ENCODE measurements at places on chromosomes 11 and 22.

DNA sequence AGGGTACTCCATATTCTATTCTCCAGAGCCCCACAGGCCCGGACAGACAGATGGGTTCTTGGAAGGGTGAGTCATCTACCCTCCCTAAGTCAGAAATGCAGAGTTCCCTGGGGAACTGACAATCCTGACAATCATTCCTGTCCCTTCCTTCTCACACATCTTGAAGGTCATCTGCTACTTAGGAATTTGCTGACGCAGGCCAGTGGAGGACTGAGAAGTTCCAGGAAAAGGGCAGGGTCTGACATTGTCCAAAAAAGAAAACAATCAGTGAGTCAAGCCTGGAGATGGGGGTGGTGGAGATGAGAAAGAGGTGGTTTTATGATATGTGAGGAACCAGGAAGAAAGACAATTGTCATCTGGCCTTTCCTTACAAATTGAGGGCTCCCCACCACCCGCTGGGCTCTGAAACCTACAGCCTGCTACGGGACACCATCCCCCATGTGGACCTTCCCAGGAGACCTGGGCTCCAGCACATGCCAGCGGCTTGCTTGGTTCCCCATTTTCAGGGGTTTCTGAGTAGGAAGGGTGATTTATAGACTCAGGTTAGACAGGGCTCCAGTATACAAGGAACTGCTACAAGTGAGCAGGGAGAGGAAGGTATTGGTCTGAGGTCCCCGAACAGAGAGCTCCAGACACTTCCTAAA, 12.9 kb downstream of the CD59 start:
- H3K4me1 ChIP-seq, result peaks cover 48% of the 10 kb centered on the region
- no peak overlapping the region for H3K27ac ChIP-seq
- no peaks in the 10 kb centered on the region for H3K27me3 ChIP-seq
- H3K36me3 ChIP-seq, result peaks cover 24% of the 10 kb centered on the region
- DNase-seq, result peak; percentile 79

DNA sequence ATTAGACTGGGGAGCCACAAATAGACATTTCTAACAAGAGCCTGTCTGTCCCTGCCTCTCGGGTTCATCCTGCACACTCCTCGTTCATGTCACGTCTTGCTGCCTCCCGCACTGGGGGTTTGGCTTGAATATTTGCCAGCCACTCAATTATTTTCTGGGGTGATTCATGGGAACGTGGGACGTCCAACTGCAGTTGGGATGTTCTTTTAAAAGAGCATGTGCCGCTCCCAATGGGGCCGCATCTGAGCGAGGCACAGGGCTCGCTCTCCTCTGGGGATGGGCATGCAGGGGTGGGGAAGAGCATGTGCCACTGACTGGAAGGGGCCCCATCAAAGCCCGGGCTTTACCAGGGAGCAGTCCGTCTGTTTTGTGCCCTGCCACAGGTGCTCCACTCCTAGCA, 43.4 kb downstream of the PARVG start:
- H3K4me3 ChIP-seq, result no peak overlapping the region
- no peak overlapping the region for H3K27ac ChIP-seq
- H3K4me1 ChIP-seq, result no peaks in the 10 kb centered on the region
- no peaks in the 10 kb centered on the region for H3K36me3 ChIP-seq

DNA sequence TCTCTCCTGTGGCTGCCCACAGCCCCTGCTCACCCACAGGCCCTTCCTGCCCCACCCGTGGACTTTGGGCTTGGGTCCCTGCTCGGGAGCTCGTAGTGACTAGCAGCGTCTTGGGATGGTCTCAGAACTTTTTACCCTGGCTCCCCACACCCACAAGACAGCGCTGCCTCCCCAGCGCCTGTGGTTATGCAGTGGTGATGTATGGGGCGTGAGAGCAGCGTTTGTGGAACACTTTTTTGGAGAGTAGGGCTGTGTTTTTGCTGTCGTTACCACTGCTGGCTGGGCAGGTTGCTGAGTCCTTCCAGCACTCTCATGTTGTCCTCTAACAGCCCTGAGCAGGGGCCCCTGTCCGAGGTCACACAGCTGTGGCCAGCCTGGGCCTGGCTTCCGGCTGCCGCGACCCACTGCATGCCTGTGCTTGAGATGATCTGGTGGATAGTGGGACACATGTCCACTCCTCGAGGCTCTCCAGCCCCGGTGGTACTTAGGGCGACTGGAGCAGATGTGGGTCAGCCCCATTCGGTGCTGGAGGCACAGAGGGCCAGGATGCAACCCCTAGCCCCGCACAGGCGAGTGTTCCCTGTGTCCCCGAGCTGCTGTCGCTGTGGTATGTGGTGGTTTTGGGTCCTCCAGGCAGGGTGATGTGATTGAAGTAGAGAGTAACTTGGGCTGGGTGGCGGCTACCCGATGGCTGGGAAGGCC, 7.1 kb upstream of the GRAMD4 start:
- H3K4me3 ChIP-seq, result no peak overlapping the region
- H3K4me1 ChIP-seq, result peaks cover 51% of the 10 kb centered on the region
- H3K36me3 ChIP-seq, result no peaks in the 10 kb centered on the region
- no peaks in the 10 kb centered on the region for H3K27me3 ChIP-seq
- peak overlapping the region; percentile 40 for H3K27ac ChIP-seq
- DNase-seq, result peak; percentile 71

- H3K27ac ChIP-seq, result no peak overlapping the region
- H3K4me1 ChIP-seq, result peaks cover 7% of the 10 kb centered on the region
- no peaks in the 10 kb centered on the region for H3K36me3 ChIP-seq
These were observed 39.6 kb downstream of the GALNT18 start for GRCh38 chr11:11582011-11582701.

GRCh38 chr22:31344578-31345330, 1.4 kb downstream of the PATZ1 start:
- H3K4me1 ChIP-seq, result peaks cover 4% of the 10 kb centered on the region
- DNase-seq, result peak; percentile 45

DNA sequence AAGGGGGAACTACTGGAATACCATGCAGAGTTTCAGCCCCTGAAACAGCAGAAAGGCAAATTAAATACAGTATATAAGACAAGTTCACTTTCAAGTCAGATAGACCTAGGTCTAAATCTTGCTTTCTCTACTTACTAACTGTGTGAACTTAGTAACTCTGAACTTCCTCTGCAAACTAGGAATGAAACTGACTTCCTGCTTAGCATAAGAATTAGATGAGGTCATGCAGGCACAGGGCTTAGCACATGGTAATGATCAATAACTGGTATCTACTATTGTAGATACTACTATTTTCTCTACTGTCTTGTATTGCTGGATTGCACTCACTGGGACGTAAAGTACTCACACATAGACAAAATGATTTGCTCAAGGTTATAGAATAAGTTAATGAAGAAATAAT, 51.5 kb upstream of the MTNR1B start:
- DNase-seq, result no peak
- no peak overlapping the region for H3K4me3 ChIP-seq
- H3K4me1 ChIP-seq, result no peaks in the 10 kb centered on the region
- no peaks in the 10 kb centered on the region for H3K27me3 ChIP-seq
- H3K27ac ChIP-seq, result no peak overlapping the region
- H3K36me3 ChIP-seq, result no peaks in the 10 kb centered on the region

- H3K27me3 ChIP-seq, result no peaks in the 10 kb centered on the region
- no peak overlapping the region for H3K27ac ChIP-seq
- no peak overlapping the region for H3K4me3 ChIP-seq
- no peaks in the 10 kb centered on the region for H3K36me3 ChIP-seq
- no peak for DNase-seq
These were observed 298.3 kb downstream of the ETS1 start for GRCh38 chr11:128289048-128289447.

GRCh38 chr11:7536100-7536499, 22.3 kb downstream of the PPFIBP2 start:
- H3K27me3 ChIP-seq, result peaks cover 3% of the 10 kb centered on the region
- H3K4me1 ChIP-seq, result no peaks in the 10 kb centered on the region
- no peak overlapping the region for H3K4me3 ChIP-seq
- no peaks in the 10 kb centered on the region for H3K36me3 ChIP-seq

DNA sequence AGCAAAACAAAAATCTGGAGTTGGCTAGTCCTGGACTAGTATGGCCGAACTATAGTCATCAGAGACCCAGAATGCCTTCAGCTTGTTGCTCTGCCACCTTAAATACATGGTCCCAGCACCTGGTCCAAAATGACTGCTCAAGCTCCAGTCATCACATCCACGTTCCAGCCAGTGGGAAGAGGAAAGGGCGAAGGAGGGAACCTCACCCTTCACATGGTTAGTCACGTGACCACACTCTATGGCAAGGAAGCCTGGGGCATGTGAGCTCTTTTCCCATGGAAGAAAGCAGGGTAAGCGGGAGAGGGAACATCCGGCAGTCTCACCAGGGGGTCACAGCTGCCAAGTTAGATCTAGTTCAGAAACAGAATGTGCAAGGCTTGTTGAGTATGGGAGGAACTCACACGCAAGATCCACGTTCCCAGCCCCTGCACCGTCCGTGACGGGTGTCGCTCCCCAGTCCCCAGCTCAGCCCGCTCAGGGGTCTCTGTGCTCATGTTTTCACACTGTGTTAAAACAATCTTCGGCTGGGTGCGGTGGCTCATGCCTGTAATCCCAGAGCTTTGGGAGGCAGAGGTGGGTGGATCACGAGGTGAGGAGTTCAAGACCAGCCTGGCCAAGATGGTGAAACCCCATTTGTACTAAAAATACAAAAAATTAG, 1.9 kb upstream of the ANO9 start:
- no peaks in the 10 kb centered on the region for H3K36me3 ChIP-seq
- no peak overlapping the region for H3K4me3 ChIP-seq
- no peak for DNase-seq
- no peak overlapping the region for H3K27ac ChIP-seq
- peaks cover 8% of the 10 kb centered on the region for H3K4me1 ChIP-seq

DNA sequence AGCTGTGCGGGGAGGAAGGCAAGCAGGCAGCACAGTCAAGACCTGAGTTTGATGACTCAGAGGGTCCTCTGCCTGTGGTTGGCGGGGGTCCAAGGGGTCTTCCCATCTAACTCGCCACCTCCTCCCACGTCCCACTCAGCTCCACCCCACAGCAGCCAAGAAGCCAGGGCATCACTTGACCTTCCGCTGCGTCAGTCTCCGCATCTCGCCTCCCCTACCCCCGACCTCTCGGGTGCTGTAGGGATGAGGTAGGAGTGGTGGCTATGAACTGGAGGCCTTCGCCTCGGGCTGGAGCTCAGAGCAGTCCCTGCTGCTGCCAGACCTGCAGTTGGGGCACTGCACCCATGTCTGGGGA, 90.6 kb downstream of the CDKN1C start:
- DNase-seq, result peak; percentile 56
- no peaks in the 10 kb centered on the region for H3K4me1 ChIP-seq
- H3K27me3 ChIP-seq, result no peaks in the 10 kb centered on the region
- H3K4me3 ChIP-seq, result no peak overlapping the region
- H3K27ac ChIP-seq, result no peak overlapping the region

GRCh38 chr11:124301548-124301947, 12.2 kb downstream of the OR8D1 start:
- H3K27me3 ChIP-seq, result no peaks in the 10 kb centered on the region
- no peak overlapping the region for H3K27ac ChIP-seq
- no peak overlapping the region for H3K4me3 ChIP-seq
- H3K4me1 ChIP-seq, result no peaks in the 10 kb centered on the region
- no peaks in the 10 kb centered on the region for H3K36me3 ChIP-seq

DNA sequence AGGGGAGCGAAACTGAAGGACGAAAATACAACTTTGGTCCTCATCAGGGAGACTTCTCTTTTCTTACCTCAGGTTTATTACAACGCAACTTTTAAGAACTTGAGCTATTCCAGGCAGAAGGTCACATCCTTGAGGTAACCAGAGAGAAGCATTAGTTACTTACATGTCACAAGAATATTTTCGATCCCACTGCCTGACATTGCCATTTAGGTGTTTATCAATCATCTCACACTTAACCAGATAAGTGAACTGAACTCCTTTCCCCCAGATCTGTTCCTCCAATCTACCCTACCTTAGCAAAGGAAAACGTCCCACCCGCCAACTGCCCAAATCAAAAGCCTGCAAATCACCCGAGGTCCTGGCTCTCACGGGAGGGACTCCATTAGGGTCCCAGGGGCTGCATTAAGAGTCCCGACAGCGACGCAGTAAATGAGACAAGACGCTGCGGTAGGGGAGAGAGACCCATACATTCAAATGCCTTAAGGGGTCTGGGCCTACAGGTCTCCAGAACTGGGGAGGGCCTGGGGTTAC, 734 bp downstream of the ZNF280B start:
- H3K36me3 ChIP-seq, result peaks cover 2% of the 10 kb centered on the region
- no peak overlapping the region for H3K27ac ChIP-seq
- peaks cover 7% of the 10 kb centered on the region for H3K4me1 ChIP-seq
- peak overlapping the region; percentile 60 for H3K4me3 ChIP-seq
- peaks cover 2% of the 10 kb centered on the region for H3K27me3 ChIP-seq
- peak; percentile 2 for DNase-seq

DNA sequence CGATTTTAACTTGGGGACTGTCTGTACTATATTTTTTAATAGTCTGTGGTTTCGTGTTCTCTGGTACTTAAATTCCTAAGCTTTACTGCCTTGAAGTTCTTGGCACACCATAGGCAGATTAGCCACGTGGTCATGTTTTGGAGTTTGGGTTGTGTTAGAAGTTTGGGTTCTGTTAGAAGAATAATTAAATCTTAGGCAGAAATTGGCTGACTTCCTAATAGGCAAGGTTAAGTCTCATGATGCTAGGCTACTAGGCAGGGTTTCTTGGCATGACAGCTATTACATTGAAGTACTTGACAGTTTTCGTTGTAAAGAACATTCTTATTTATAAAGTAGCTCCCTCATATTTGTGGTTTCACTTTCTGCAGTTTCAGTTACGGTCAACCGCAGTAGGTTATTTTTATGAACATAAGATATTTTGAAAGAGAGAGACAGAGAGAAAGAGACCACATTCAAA, 30.0 kb upstream of the MMP7 start:
- peak overlapping the region; percentile 45 for H3K4me3 ChIP-seq
- H3K36me3 ChIP-seq, result no peaks in the 10 kb centered on the region
- peak; percentile 93 for DNase-seq
- peaks cover 26% of the 10 kb centered on the region for H3K4me1 ChIP-seq
- H3K27me3 ChIP-seq, result no peaks in the 10 kb centered on the region

DNA sequence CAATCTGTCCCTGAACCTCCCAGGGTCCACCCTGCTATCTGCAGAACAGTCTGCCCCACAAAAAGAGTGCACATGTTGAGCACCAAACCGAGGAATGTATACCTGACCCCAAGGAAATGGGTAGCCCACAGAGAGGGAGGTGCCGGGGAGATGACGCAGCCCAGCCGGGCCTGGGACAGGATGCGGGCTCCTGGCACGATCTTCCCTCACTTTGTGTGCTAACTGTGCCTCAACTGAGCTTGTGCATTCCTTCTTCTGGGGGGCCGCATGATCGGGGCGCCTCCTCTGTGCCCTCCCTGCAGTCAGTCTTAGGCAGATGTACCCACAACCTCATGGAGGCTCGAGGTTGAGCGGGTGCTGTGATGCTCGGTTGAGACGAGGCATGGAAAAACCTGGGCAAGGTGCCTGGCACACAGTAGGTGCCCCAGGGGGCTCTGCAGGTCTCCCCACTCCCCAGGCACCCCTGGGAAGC, 2.4 kb downstream of the GAS2L1 start:
- no peaks in the 10 kb centered on the region for H3K36me3 ChIP-seq
- peaks cover 67% of the 10 kb centered on the region for H3K4me1 ChIP-seq
- H3K4me3 ChIP-seq, result no peak overlapping the region
- no peak for DNase-seq
- no peaks in the 10 kb centered on the region for H3K27me3 ChIP-seq
